Adipocyte (in vitro differentiated cells): ENCODE measurements at places on chromosomes 6 and 20.
A peak's percentile ranks its signal among the peaks of the same experiment; 100 is the strongest.

DNA sequence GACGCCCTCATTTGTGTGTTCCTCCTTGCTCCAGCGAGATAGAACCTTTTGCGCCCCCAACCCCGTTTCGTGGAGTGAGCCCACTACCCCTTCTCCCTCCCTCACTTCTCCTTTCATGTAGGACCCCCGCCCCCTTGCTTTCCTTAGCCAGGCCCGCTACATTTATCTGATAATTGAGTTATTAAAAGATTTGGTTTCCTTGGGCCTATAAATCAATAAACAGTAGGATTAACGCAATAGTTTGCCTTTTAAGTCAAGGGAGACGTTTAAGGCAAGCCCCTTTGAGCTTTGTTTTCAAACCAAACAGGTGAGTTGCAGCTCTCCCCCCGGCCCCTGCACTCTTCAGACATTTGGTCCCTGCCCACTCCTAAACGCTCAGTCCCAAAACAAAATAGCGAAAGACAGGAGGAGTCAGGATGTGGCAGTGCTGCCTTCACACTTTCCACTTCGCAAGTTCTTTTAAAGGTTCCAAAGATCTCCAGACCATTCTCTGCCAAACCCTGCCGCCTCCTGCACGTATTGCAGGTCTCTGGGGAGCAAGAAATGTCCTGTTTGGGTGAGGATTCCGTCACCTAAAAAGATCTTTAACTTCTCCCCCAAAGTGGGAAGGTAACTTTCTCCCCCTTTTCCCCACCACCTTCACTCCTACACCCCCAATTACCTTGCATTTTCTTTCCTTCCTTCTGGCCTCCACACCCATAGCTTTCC, 27.6 kb downstream of the TFAP2B start:
- no peak for DNase-seq

GRCh38 chr6:48229841-48230240, 118.8 kb upstream of the PTCHD4 start:
- DNase-seq = peak; percentile 19

DNA sequence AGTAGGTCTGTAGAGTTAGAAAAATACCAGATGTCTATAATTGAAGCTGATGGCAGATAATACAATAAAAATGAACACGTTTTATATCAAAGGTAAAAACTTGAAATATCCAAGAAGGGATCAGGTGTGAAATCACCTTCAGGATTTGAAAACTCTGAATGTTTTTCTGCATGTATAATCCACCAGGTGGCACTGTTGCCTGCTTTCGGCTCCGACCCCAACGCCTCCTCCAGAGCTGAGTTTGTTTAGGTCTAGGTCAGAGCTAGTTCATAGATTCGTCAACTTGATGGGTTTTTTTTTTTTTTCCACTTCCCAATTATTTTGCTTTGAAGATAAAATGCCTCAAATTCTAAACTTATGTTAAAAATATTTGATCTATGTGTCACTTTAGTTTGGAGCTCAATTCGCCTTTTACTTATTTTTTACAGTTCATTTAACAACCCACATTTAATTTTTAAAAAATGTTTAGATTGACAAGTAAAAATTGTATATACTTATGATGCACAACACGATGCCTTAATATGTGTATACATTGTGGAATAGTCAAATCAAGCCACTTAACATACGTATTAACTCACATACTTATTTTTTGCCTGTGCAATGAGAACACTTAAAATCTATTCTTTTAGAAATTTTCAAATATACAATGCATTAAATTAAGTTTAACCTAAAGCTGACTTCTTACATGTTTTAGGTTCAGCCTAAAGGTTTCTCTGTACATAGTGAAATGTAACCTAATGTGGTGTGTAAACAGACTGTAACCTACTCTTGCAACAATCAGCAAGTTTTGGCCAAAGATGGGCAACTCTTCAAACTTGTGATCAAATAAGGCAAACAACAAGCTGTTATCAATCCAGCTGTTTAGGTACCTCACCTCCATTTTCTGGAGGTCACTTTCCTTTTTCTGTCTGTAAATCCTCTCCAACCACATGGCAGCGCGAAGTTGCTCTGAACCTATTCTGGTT, 39.4 kb upstream of the ENPP4 start:
- peak; percentile 83 for DNase-seq

DNA sequence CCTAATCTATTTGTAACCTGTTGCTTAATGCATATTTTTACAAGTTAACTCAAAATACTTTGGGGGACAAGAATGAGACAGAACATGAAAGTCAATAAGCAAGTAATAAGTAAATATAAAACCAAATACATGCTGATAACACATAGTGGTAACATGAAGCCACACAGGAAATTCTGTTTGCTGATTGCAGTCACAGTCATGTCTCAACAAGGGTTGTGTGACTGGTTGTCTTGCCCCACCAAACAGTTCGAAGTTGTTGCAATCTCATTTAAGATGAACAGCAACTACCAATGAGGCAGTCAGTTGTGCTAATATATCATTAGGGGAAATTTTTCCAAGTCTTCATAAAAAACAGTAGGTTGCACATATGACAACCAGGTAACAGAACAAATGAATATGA, 14.5 kb downstream of the CD24 start:
- no peak for DNase-seq

GRCh38 chr6:124973780-124974179, 11.5 kb downstream of the RNF217 start:
- no peak for DNase-seq

DNA sequence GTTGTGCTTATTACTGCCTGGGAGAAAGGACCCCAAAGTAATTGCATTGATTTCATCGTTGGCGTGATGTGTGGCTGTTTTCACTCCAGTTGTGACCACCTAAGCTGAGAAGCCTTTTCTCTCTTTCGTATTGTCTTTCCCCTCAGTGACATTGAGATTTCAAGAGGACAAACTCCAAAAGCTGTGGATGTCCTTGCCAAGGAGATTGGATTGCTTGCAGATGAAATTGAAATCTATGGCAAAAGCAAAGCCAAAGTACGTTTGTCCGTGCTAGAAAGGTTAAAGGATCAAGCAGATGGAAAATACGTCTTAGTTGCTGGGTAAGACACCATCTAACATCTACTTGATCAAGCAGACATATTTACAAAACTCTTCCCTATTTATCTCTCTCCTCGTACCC, 60.5 kb downstream of the MTHFD1L start:
- no peak for DNase-seq

DNA sequence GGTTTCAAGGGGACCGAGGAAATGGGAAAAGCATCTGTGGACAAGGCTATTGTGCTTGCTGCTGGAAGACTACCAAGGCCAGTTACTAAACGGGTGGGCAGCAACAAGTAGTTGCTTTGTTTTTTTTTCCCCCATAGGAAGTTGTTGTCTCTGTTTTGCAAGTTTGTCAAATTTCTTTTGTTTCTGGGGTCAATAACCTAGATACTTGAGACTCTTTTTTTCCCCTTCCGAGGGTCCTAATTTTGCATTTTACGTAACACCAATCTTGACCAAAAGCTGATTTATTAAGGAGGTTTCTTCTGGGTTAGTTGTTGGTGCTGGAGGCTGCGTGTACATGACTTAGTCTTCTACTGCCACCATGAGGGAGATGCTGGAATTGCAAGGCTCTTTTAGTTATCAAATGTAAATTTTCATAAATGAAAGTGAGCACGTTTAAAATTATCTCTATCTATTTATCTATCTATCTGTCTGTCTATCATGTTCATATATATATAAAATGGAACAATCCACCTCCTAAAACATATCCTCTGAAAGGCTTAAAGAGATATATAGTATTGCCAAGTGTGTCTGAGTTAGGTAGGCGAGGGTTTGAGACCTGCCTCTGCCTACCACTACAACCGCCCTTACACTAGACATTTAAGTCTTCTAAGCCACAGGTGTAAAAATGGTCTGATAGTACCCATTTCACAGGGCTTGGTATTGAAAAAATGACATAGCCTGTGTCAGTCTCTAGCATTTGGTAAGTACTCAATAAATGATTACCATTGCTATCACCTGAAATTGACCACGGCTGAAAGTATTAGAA, 60.2 kb downstream of the GCLC start:
- peak; percentile 92 for DNase-seq
